H9 (cell line): ENCODE measurements at places on chromosomes 2 and 18. TPM values are rescaled to one million over a fixed set of nuclear protein-coding genes. Genes with fewer than 3 reads are reported as not detected.

GRCh38 chr2:181367906-181368435 lies 89.2 kb upstream of the ITGA4 start:
- no peaks in the 10 kb centered on the region for H3K4me1 ChIP-seq
- DNase-seq = no peak
- H3K4me3 ChIP-seq = no peak overlapping the region
- no peaks in the 10 kb centered on the region for H3K27me3 ChIP-seq

- H3K27me3 ChIP-seq = no peaks in the 10 kb centered on the region
- no peak overlapping the region for H3K4me3 ChIP-seq
- no peaks in the 10 kb centered on the region for H3K4me1 ChIP-seq
These were observed 186.6 kb downstream of the SNTG2 start for GRCh38 chr2:1137264-1137663.

Gene CHRND
- total RNA-seq = not detected in 2 replicates

Gene LRRTM4
- total RNA-seq = 11.0 and 12.0 TPM in 2 replicates

Gene CD207
- total RNA-seq = not detected in 2 replicates

DNA sequence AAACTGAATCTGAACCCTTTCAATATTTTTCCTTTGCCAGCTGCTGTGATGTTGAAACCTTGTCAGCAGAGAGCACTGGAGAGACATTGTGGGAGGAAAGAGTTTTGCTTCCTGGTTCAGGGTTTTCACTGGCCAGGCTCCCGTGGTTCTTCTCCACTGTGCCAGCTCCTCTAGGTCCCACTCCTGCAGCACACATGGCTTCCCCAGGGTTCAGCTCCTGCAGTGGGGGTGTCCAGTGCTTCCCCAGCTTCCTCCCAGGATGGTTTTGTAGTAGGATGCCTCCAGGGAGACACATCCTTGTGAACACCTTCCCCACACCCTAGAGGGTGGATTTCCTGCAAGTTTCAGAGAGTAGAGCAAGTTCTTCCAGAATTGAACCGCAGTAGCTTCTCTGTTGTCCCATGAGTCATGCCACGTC lies 24.0 kb upstream of the SULT1C3 start:
- H3K36me3 ChIP-seq = 0 out of 2 replicates have a peak, but pooled peaks cover 4% of the 10 kb centered on the region
- H3K27me3 ChIP-seq = no peaks in the 10 kb centered on the region
- DNase-seq = peak; percentile 38
- no peak overlapping the region for H3K4me3 ChIP-seq

DNA sequence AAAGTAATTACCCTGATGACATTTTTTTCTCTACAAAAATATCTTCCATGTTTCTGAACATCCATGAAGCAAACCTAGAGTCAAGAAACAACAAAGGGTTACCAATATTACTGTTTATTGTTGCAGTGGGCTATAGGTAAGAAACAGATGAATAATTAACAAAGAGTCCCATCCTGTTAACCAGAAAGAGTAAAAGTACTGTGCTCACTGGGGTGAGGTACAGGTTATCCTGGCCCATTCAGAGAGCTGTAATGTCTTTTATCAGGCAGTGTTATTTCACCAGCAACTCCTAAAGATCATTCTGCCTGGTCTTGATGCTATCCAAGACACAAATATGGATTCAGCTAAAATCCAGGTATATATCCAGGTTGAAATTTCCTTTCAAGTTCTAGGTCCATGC lies 754.9 kb downstream of the SATB2 start:
- H3K27me3 ChIP-seq = no peaks in the 10 kb centered on the region
- H3K27ac ChIP-seq = no peak overlapping the region
- no peaks in the 10 kb centered on the region for H3K4me1 ChIP-seq
- H3K36me3 ChIP-seq = no peaks in the 10 kb centered on the region
- DNase-seq = no peak

Gene RAX
- 0.37 TPM in 1 of 2 replicates, not detected in the other for total RNA-seq

Gene DQX1
- total RNA-seq = 0.98 and 1.6 TPM in 2 replicates

Gene FBXO36
- 3.0 and 3.4 TPM in 2 replicates for total RNA-seq

DNA sequence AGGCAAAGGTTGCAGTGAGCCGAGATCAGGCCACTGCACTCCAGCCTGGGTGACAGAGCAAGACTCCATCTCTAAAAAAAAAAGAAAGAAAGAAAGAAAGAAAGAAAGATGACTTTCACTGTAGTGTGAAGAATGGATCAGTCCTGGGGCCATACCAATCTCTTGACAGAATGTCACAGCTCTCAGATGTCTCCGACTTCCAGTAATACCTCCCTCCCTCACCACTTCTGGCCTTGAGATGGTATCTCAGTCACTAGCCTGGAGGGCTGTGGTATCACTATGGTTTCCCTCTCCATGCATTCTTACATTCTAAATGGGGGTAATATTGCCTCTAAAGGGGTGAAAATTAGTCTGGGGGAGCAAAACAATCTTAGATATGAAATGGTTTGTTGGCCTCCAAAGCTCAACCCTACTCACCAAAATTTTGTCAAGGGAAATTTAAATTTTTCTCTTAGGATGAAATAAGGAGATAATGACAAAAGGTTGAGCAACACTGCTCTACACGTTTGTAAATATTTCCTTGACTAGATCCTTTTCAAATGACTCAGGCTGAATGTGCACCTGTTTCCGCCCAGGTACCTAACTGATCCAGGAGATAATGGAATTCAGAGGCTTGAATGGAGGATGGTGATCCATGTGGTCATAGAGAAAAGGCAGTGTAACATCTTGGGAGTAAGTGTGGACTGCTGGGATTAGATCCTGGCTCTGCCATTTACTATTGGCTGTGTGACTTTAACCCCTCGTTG lies 19.9 kb upstream of the SPRED2 start:
- H3K4me1 ChIP-seq = no peaks in the 10 kb centered on the region
- H3K27ac ChIP-seq = no peak overlapping the region
- H3K27me3 ChIP-seq = no peaks in the 10 kb centered on the region
- H3K36me3 ChIP-seq = no peaks in the 10 kb centered on the region

DNA sequence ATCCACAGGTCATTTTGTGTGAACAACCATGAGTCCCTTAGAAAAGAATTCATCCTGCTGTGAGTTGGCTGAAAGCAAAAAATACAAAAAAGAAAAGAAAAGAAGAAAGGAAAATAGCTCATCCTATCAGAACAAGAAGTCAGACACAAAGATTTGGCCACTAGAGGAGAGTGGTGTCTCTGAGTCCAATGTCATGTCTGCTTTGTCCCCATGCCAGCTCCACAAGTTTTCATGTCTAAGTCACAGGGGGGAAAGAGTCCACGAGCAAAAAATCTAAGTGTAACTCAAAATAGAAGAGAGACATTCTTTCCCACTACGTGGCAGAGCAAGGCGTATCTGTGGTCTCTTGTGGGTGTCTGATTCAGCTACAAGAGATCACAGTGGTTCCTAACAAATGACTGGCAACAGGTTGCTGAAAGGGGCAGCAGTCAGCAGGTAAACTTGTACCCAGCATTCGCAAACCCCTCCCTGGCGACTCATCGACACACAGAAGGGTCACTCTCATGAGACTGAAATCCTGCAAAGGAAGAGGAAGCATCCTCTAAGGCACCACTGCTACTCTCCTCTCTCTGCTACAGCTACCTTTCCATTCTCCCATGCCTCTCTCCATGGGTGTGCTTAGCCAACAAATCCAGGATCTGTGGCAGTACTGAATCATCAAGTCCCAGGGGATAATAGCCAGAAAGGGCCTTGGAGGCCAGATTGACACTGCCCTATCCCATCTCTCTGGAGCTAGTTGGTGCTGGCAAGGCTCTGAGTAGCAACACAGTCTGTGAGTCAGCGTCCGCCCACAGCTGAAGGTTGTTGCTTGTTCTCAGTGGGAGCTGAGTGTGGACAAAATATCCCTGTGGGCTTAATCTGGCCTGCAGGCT lies 123.0 kb upstream of the SLC39A10 start:
- no peaks in the 10 kb centered on the region for H3K36me3 ChIP-seq
- no peaks in the 10 kb centered on the region; the same call in 1 of the 2 replicates for H3K4me1 ChIP-seq
- DNase-seq = no peak
- H3K27me3 ChIP-seq = no peaks in the 10 kb centered on the region
- H3K27ac ChIP-seq = no peak overlapping the region

GRCh38 chr2:105925390-105925789 lies 180.7 kb downstream of the NCK2 start:
- H3K27ac ChIP-seq = no peak overlapping the region
- no peak for DNase-seq
- no peaks in the 10 kb centered on the region for H3K27me3 ChIP-seq
